ENCODE measurements at places on chromosomes 13 and 19.

GRCh38 chr13:64007339-64007738, 2591.7 kb upstream of the PCDH20 start:
- DNase-seq, result no peak

DNA sequence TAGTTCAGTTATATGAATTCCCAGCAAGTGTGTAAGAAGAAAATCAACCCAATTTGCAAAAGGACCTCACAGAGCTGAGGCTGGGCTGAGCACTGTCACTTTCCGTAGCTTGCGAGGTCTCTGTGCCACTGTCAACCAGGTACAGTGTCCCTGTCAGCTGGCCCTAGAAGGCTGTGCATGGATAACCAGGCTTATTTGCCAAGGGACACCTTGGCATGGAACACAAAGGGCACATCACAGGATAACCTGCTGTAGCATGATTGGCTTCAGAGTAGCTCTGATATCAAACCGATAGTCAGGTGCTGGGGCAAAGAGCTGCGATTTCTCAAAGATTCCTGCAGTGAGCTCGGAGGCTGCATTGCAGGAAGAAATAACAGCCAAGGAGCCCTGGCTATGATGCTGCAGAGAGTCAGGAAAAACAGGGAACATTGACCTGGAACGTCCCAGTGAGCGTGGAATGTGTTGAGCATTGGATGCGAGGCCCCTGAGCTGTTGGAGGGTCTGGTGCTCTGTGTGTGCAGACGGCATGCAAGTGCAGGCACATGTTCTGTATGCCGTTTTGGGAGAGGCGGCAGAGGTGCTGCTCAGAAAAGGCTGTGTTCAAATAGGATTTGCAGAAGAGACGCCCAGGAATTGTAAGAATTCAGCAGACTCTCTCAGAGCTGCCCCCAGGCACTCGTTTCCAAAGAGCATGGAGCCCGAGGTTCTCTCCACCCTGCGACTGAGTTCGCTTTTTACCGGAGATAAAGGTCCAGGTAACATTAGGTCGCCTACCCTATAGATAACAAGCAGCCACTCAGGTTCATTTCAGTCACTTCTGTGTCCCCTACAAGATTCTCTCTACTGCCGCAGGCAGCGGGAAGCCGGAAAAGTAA, 213.5 kb upstream of the IRS2 start:
- no peak for DNase-seq

GRCh38 chr13:100045355-100045754, 43.5 kb upstream of the PCCA start:
- DNase-seq, result no peak

- DNase-seq, result no peak
Measured at GRCh38 chr19:42424345-42424707, 2.9 kb downstream of the LIPE start.

DNA sequence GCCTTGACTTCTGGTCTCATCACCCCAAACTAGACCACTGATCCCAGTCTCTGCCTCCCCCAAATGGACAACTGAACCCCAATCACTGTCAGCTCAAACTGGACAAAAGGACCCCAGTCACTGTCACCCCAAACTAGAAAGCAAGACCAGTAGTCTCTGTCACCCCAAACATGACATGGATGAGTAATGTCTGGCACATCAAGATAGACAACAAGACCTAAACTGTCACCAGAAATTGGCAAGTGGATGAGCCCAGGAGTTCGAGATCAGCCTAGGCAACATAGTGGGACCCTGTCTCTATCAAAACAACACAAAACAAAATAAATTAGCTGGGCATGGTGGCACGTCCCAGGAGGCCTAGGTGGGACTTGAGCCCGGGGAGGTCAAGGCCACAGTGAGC, 12.0 kb downstream of the RABAC1 start:
- no peak for DNase-seq

GRCh38 chr19:15241259-15241910, 9.1 kb upstream of the EPHX3 start:
- no peak for DNase-seq

- DNase-seq, result no peak
Measured at GRCh38 chr13:46342538-46342937, 44.5 kb downstream of the RUBCNL start.

GRCh38 chr19:16367261-16367683, 42.6 kb downstream of the KLF2 start:
- no peak for DNase-seq

GRCh38 chr13:106161146-106161545, 374.3 kb downstream of the EFNB2 start:
- no peak for DNase-seq

GRCh38 chr19:19578252-19578651, 40.2 kb downstream of the CILP2 start:
- DNase-seq, result no peak

- no peak for DNase-seq
Measured at GRCh38 chr13:106796280-106797047, 228.5 kb upstream of the ARGLU1 start.

DNA sequence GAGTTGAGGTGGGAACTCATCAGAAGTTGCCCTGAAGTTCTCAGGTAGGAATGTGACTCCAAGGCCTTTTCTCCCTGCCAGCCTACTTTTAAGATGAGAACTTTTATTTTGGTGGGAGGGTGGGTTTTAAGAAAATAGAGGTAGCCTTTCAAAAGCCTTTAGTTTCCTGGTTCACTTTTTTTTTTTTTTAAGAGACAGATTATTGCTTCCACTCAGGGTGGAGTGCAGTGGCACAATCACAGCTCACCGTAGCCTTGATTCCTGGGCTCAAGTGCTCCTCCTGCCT, 3.0 kb downstream of the C19orf67 start:
- no peak for DNase-seq

- no peak for DNase-seq
Measured at GRCh38 chr19:51114087-51114729, 6.0 kb upstream of the CTU1 start.

DNA sequence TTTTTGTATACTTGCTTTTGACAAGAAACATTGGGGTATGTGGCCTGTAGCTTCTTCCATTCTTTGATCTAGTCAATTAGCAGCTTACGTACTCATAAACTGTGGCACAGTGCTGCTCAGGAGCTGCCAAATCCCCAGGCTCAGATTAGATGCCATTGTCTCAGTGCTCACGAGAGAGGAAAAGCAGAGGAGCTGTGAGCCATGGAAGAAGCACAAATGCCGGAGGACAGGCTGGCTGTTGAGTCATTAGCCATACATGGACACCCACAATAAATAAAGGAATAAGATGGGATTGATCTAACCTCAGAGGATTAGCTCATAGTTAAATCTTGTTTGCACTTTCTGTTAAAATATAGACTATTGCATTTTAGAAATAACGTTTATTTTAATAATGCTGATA, 121.7 kb downstream of the POSTN start:
- peak; percentile 67 for DNase-seq

GRCh38 chr13:50415428-50415827, 400.2 kb downstream of the KCNRG start:
- no peak for DNase-seq

- DNase-seq, result no peak
Measured at GRCh38 chr13:23462815-23463559, 29.5 kb upstream of the SACS start.

- DNase-seq, result no peak
Measured at GRCh38 chr19:13043285-13043684, 48.0 kb downstream of the NFIX start.

- peak; percentile 25 for DNase-seq
Measured at GRCh38 chr13:93318534-93319254, 92.1 kb downstream of the GPC6 start.

DNA sequence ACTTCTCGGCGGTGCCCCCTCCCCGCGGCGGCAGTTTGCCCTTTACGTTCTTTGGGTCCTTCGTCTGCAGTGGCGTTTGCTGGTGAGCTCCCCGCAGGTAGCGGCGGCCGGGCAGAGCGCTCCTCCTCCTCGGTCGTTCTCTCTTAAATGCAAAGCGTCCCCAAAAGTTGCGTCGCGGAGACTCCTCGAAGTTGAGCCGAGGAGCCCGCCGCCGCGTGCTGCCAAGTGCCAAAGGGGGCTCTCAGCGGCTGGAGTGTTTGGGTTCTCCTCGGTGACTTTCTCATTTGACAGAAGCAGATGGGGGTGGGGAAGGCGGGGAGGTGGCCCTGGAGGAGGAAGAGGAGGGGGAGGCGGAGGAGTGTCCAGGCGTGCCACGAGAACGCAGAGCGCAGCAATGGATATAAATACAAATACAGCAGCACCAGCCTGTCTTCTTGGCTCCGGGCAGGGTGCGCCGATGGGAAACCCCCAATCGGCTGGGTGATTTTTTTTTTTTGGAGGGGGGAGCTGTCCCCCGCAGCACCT, at the start of gene SOX21:
TSS of gene SOX21 (minus strand) at position 259 of the 525 bp plus-strand sequence. CDS start 496 bp downstream, outside the sequence.
- DNase-seq, result no peak

GRCh38 chr19:43618921-43619261, 538 bp downstream of the ZNF428 start:
- DNase-seq, result peak; percentile 29

DNA sequence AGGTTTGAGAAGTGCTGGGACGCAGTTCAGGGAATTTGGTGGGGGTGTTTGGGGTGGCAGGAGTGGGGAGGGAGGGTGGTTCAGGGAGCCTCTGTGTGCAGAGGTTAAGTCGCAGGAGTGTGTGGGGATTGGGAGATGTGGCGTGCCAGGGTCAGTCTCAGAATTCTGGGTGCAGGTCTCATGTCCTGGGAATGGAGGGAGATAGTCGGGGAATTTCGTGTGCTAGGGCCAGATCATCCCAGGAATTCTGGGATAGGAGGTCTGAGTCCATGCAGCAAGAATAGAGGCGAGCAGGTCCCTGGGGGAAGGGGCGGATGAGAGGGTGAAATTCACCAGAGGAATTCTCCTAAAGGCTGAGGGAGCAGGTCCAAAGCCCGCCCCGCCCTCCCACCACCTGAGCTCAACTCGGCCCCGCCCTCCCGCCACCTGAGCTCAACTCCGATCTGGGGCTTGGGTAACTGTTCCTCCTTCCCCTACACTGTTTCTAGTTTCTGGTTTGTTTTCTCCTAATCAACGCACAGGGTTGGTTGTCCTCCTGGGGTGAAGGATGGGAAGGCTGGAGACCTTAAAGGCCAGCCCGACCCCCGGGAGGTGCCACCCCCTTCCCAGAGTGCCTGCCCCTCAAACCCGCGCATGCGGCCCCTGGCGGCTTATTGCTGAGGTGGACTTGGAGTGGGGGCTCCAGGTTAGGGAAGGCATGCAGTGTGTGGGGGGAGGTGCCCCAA, 15.2 kb downstream of the KCNC3 start:
- DNase-seq, result no peak

GRCh38 chr13:46562581-46562980, 9.6 kb downstream of the LRCH1 start:
- DNase-seq, result no peak

- DNase-seq, result peak; percentile 28
Measured at GRCh38 chr19:15249528-15249874, 17.3 kb upstream of the EPHX3 start.

DNA sequence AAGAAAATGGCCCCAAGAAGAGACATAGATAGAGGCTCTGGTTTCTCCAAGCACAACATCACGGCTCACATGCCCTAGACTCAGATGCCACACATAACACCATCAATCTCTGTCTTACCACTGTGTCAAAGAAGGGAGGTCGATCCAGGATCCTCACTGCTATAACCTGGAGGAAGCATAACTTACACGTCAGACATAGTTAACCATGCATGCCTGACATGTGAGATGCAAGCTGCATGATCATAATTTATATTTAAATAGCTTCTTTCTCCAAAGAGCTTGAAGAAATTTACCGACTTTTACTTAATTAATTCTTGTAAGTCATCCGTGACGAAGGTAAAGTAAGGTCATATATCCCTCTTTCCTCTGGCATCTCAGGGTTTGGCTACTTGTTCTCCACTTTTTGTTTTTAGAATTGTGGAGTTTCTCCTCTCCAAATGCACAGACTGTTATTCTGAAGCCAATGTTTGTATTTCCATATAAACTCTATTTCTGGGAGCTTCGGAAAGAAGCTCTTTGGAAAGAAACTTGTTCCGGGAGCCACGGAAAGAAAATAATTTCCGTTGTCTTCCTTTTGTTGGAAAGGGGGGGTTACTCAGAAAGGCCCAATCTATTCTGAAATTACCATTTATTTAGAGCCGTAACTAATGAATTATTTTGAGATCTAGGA, 205.6 kb downstream of the LHFPL6 start:
- DNase-seq, result no peak

- DNase-seq, result no peak
Measured at GRCh38 chr13:99162567-99163361, 37.9 kb upstream of the UBAC2 start.

DNA sequence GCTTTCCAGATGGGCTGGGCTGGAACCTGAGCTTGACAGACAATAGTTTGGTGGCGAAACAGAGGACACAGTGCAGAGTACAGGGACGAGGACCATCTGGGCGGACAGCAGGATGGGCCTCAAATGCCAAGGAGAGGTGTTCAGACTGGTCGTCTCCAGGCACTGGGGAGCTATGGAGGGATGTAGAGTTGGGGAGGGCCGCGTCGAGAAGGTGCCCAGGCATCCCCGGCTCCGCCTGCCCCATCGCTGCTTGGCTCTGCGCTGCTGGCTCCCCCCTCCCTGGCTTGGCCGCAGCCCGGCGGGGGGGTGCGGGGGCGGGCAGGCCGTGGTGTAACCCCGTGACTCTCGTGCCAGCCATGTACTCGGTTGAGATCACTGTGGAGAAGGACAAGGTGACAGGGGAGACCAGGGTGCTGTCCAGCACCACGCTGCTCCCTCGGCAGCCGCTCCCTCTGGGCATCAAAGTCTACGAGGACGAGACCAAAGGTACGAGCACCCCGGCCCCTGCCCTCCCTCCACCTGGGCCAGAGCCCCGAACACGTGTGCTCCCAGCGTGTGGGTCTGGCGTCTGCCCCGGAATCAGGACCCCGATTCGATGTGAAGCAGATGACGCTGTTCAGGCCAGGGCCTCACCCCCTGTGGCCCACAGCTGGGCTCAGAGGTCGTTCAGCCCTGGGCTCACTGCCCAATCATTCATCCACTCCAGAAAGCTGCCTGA, 10.8 kb upstream of the MISP start:
- no peak for DNase-seq

GRCh38 chr13:105519771-105520170, 1015.7 kb downstream of the EFNB2 start:
- DNase-seq, result no peak

DNA sequence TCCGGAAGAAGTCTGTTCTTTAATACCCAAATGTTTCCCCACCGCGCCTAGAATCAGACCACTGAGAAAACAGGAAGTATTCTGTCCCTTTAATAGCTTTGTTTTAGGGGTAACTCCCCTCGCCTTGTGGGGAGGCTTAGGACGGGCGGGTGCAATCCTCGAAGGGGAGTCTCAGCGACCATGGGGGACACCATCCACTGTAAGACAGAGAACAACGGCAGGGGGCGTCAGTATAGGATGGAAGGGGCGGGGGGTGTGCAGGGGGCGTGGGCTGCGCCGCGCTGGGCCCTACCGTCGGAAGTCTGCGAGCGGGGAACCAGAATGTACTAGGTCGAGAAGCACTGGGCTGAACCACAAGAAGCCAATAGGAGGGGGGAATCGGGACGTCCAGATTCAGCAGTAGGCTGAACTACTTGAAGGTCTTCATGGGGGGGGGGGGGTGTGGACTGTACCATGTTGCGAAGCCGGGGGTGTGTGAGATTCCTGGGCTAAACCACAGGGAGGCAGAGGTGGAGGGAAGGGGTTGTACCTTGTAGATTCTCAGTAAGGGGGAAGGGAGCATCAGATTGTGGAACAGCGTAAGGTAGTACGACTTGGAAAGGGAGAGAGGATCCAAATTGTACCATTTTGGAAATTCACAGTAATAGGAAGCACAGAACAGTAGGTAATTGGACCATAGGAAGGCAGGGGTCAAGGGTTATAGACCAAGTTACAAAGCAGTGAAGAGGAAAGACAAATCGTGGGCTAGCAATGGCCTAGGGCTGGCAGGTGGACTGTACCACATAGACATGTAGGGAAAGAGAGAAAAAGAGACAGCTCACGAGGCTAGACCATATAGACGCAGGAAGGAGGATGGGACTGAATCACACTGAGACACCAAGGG, 1.0 kb upstream of the DBP start:
- peak; percentile 93 for DNase-seq
